ENCODE measurements at places on chromosomes 6 and 20.

DNA sequence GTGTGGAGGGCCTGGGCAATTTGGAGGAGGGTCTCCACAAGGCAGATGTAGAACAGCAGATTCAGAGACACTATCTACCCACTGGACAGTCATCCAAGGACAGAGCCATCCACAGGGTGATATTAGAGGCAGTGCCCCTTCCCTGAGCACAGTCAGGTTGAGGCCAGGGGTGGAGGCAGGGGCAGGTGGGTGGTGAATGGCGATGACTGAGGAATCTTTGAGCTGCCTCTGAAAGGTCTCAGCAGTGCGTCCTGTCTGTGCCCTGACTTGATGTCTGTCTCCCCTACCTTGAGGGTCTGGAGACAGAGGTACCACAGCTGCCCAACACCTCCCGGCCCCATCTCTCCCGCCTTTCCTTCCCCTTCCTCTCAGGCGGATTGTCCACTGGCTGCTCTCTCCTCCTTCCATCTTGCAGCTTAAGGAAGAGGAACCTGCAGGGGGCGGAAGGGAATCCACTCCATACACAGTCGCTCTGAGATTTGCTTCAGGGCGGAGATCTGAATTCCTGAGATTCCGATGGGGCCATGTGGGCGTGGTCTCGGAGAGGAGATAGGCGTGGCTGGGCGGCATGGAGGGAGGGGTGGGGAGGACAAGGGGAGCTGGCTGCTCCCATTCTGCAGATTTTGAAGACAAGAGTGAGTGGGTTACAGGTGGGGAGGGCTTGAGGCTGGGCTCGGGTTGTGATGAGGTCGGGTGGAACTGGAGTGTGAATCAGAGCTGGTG, 1.7 kb downstream of the MUCL3 start:
- DNase-seq, result no peak

- DNase-seq, result no peak
Measured at GRCh38 chr20:57034001-57034400, 232.4 kb downstream of the BMP7 start.

DNA sequence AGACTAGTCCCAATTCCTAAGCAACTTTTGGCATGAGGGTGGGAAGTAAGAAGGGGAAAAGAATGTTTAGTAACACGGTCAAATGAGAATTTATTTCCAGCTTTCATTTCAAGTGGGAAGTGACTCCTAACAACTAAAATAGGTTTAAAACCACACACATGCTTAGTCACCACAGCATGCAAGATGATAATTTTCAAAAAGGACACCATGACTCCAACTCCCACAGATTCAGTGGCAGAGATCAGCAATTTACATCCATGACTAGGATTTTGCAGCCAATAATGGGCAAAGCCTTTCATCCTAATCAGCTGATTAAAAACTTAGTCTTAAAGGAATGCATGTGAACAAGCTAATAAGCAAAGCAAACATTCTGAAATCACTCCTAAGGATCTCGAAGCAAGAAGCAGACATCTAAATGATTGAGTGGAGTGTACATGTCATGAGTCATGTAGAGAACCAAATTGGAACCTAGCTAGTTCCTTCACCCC, 48.1 kb upstream of the GCLC start:
- no peak for DNase-seq

- no peak for DNase-seq
Measured at GRCh38 chr6:139378226-139378625, 3.8 kb upstream of the CITED2 start.

DNA sequence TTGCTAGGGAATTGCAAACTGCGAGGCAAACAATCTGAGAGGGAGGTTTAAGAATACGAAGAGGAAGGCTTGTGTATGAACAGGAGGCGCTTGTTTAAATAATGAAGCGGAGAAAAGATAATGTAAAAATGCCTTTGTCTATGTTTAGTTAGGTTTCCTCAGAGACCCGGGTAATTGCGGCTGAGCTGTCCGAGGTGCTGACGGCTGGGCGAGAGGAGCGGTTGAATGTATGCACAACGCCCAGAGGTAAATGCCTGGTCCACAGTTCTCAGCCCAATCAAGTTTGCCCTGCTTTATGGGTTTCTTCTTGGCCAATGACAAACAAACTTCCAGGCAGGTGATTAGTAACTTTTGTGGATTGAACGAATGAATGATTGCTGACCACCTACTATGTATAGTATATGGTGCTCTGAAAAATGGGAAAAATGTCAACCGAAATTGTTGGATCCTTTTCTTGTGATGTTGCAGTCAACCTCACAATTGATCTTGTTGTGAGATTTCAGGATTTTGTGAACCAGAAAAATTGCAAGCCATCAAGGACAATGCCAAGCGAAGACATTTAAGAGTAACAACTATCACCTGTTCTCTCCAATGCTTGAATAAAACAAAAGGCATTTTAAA, 38.3 kb upstream of the SLC32A1 start:
- DNase-seq, result peak; percentile 12

DNA sequence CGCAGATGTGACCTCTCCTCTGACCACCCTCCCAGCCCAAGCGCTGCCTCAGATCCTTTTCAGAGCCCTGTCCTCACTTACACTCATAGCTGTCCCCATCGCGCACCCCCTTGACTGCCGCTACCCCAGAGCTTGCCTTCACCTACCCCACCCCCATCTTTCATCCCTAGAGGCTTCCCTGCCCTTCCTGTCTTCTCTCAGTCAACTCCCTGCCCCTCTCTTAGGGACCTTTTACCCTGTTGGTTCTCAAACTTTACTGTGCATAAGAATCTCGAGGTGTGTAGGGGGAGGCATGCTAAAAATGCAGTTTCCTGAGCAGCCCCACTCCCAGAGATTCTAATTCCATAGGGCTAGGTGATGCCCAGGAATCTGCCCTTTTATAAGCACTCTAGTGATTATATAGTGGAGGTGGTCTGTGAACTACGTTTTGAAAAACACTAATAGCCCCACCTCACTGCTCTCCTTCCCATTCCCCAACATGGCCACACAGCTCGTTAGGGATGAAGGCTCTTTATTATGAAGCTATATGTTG, 725 bp downstream of the TM9SF4 start:
- DNase-seq, result no peak

DNA sequence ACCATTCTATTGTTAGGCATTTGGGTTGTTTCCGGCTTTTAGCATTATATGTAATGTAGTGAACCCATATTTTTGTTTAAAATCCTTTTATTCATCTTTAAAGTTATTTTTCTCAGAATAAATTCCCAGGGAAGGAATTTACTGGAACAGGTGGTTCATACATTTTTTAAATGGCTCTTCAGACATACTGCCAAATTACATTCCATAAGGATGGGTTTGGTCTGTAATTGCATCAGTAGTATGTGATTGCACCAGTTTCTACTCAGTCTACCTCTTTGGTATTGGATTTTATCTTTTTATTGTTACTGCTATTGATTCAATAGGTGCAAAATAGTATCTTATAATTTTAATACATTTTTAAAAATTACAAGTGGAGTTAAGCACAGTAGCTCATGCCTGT, 27.2 kb downstream of the BRPF3 start:
- DNase-seq, result no peak

- no peak for DNase-seq
Measured at GRCh38 chr6:101086473-101086872, 205.3 kb upstream of the ASCC3 start.

DNA sequence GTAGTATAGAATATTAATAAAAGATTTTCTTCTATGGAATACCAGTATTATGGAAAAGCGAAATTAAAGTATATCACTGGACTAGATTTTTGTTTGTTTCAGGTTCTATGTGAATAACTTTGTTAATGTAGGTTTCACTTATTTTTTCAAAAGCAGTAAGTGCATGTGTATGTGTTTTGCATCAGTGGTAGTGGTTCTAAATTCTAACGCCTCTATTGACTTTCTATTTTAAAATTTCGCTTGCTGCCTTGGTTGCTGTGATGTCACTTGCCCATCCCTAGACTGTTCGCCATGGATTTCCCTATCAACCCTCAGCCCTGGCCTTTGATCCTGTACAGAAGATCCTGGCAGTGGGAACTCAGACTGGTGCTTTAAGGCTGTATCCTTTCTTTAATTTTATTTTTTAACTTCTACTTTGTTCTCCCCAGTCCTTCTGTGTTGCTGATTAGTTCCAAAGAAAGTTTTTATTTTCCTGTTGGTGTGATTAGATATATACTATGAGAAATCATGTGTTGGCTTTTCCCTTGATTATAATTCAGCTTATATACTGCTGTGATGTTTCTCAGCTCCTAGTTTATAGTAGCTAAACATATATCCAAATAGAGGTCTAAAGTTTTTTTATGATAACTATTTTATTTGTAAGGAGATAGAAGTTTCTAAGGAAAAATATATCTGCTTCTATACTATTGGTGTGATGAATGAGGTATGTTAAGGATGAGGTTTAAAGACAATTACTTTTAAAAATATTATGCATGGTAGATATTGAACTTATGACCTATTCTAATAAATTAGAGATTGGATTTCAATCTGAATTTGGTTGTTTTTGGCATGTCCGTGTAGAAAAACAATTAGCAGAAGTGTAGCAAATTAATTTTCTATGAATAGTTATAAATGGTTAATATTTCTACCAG, 1.7 kb downstream of the STXBP5 start:
- DNase-seq, result no peak

DNA sequence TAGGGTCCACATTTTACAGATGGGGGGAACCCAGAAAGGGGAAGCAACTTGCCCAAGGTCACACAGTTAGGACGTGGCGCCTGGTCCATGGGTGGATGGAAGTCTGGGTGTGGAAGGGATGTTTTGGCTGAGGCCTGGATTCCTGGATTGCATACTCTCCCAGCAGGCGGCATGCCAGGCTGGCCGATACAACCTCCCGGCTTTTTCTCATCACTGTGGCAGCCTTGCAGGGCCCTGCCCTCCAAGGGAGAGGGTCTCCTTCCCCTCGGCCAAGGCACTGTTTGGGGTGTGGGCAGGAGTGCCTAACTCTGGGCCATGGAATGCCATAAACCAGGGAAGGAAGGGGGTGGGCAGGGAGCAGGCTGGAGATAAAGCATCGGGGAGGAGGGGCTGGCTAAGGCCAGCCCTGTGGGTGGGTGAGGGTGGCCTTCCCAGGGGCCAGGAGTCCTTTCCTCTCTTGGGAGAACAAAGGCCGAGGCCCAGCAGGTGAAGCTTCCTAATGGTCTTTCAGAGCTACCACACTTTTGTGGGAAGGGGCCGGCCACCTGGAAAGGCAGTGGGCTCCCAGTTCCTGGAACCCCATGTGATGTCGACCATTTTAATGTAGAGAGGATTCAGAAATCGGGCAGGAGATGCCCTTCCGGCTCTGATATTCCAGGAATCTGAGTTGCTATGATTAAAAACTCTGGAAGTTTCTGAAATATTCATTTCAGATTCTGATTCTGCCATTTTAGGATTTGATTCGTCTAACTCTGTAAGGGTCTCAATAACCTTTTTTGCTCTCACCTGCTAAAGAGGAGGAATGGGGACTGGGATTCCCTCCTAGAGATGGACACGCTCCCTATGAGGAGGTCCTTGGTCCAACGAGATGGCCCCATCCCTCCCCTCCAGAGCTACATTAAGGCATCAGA, 4.2 kb downstream of the FOXS1 start:
- DNase-seq, result no peak

DNA sequence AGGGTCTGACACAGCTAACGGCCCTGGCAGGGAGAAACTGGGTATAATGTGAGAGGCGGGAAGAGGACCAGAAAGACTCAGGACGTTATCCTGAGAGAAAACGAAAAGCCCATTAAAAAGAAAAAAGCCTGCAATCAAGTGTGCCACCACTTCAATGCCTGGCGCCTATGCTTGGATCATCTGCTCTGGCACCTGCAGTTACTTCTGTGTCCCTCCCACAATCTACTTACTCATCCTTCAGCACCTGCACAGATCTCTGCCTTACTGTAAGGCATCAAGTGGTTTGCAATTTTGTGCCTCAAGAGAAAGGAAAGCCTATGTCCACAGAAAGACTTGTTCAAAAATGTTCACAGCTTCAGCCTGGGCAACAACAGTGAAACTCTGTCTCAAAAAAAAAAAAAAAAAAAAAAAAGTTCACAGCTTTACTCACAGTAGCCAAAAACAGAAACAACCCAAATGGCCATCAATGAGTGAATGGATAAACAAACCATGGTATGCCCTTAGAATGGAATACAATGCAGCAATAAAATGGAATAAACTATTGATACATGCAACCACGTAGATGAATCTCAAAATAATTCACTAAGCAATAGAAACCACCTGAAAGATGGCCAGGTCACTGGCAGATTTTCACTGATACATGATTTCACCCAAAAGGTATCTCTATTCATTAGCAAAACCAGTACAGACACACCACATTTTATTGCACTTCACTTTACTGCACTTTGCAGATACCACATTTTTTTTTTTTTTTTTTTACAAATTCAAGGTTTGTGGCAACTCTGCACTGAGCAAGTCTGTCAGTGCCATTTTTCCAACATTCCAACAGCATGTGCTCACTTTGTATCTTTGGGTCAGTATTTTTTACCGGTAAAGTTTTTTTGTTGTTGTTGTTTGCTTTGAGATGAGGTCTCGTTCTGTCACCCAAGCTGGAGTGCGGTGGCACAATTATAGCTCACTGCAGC, 48.6 kb downstream of the ABHD12 start:
- no peak for DNase-seq

GRCh38 chr6:168577496-168577895, 136.5 kb downstream of the SMOC2 start:
- DNase-seq, result no peak

GRCh38 chr6:26197933-26198721, 110.9 kb downstream of the HFE start:
- peak; percentile 29 for DNase-seq

- no peak for DNase-seq
Measured at GRCh38 chr20:48603819-48604405, 223.9 kb downstream of the PREX1 start.

DNA sequence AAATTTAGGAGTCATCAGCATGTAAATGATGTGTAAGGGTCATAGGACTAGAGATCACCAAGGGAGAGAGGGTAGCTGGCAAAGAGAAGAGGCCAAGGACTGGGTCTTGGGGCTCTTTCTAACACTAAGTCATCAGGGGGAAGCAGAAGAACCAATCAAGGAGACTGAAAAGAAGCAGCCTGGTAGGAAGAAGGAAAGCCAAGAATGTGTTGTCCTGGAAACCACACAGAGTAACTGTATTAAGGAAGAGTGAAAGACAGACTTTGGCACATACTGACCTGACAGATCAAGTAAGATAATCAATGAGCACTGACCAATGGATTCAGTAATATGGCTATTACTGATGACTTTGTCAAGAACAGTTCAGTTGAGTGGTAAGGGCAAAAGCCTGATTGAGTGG, 42.3 kb upstream of the LAMA4 start:
- no peak for DNase-seq

DNA sequence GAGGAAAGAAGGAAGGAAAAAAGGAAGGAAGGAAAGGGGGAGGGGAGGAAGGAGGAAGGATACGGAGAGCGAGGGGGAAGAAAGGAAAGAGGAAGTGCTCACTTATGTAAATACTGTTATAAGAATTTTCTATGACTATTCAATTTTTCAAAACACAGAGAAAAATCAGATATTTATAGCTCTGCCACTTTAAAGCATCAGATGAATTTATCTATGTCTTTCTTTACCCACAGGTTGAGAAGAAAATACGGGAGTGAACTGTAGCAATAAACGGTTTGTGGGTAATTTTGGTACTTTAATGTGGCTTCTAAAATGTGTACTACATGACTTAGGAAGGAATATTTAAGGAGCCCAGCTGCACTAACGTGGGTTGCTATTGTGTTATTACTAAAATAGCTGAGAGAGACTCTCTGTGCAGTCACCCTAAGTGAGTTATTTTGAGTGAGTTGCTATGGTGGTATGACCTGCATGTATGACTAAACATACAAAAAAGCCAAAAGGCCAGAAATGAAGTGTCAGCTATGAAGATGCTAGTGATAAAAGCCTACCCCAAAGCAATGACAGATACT, 225.5 kb downstream of the SOD2 start:
- no peak for DNase-seq

GRCh38 chr20:63877755-63878470, 12.8 kb downstream of the TPD52L2 start:
- no peak for DNase-seq

- DNase-seq, result no peak
Measured at GRCh38 chr20:45051204-45052060, 49.5 kb downstream of the KCNS1 start.
